Osteocyte (in vitro differentiated cells): ENCODE measurements at places on chromosomes 1 and 21. TPM values are rescaled to one million over a fixed set of nuclear protein-coding genes. Genes with fewer than 3 reads are reported as not detected.

DNA sequence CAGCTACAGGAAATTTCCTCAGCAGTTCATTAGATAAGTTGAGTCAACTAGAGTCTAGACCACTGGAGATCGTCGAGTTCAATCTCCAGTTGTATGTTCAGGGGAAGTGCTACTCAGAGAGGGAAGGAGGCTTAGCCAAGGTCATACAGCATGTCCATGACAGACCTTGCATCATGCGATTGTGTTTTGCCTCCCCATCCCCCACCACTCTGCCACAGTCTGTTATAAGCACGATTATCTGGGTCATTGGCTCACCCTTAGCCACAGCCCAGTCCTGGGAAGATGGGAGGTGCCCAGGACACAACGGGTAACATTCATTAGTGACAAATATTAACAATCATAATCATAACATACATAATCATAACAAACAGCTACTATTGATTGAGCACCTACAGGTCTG lies 18.9 kb upstream of the GRIK3 start:
- no peak for DNase-seq
- H3K4me3 ChIP-seq: no peak overlapping the region
- H3K4me1 ChIP-seq: no peaks in the 10 kb centered on the region
- H3K36me3 ChIP-seq: no peaks in the 10 kb centered on the region
- H3K27me3 ChIP-seq: no peaks in the 10 kb centered on the region

Gene CHIA
- total RNA-seq: not detected in 2 replicates

DNA sequence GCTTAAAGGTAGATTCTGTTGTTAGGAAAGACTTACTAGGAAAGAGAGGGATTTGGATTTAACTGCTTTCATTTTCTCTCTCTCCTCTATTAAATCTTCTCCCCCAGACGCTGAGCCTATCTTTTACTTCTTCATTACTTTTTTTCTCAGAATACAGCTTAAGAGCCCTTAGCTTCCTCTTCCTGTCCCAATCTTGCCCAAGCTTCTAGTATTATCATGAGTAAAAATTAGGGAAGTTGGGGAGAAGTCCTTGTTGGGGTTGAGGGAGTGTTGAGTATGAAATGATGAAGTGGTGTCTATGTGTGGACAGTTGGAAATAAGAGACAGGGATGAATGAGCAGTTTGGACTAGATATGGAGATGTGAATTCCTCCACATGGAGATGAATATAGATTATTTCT lies 35.0 kb downstream of the ACP6 start:
- DNase-seq: no peak
- H3K36me3 ChIP-seq: peaks cover 14% of the 10 kb centered on the region
- no peak overlapping the region for H3K27ac ChIP-seq
- H3K4me1 ChIP-seq: peaks cover 2% of the 10 kb centered on the region

DNA sequence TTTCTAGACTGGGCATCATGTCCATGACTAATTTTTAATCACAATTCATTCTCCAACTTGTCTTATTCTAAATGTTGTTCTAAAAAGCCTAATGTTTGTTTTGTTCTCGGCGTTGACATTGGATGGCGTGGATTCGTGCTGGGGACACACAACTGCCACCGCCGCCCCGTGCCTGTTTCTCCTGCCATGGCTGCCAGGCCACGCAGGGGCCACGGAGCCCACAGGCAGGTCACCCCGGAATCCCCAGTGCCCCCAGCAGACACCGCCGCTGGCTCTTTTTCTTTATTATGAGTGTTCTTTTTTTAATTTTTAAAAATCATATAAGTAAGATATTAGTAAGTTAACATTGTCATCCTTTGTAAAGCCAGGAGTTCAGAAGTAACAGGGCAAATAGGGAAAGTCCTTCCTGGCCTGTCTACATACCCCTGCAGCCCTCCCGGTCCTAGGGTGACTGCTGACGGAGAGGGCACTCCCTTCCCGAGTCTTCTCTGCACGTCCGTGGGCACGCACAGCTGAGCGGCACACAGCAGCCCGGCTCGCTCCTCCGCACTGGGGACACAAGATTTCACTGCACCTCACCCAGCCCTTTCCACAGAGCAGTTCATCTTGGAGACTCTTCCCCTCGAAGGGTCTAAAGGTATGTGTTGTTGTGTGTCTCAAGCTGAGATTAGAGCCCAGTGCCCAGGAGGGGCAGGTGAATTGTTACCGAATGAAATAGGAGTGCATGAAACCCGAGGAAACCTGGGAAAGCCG lies 32.1 kb downstream of the KRTAP10-1 start:
- no peak for DNase-seq
- H3K4me3 ChIP-seq: no peak overlapping the region
- peaks cover 3% of the 10 kb centered on the region for H3K4me1 ChIP-seq

GRCh38 chr1:85124091-85124490 lies 75.8 kb upstream of the MCOLN3 start:
- H3K4me1 ChIP-seq: peaks cover 16% of the 10 kb centered on the region
- H3K27ac ChIP-seq: no peak overlapping the region

Gene GJA8
- not detected in 2 replicates for total RNA-seq

Gene CR1
- total RNA-seq: not detected in 2 replicates

- H3K27me3 ChIP-seq: no peaks in the 10 kb centered on the region
- H3K27ac ChIP-seq: no peak overlapping the region
- DNase-seq: no peak
- H3K4me1 ChIP-seq: no peaks in the 10 kb centered on the region
- H3K4me3 ChIP-seq: no peak overlapping the region
Observed at GRCh38 chr1:107405236-107405635, 264.4 kb downstream of the NTNG1 start.

Gene ERICH3
- not detected in 2 replicates for total RNA-seq

DNA sequence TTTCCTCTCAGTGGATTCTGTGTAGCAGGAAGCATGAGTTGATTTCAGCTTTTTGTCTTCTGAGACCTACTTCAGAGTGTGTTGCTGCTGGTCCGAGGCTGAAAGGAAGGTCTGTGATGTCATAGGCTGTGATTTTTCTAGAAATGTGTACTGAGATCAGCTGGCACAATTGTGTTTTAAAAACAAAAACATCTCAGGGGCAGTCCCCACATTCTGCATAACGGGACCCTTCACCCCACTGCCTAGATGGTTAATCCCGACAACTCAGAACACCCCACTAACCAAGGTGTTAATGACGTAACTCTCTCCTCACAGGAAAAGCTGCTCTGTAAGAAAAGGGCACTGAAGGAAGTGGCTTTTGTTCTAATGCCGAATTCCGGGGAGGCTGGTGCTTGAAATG lies 59.8 kb upstream of the PPP2R5A start:
- no peak overlapping the region for H3K4me3 ChIP-seq
- no peak overlapping the region for H3K27ac ChIP-seq
- no peak for DNase-seq
- no peaks in the 10 kb centered on the region for H3K4me1 ChIP-seq

DNA sequence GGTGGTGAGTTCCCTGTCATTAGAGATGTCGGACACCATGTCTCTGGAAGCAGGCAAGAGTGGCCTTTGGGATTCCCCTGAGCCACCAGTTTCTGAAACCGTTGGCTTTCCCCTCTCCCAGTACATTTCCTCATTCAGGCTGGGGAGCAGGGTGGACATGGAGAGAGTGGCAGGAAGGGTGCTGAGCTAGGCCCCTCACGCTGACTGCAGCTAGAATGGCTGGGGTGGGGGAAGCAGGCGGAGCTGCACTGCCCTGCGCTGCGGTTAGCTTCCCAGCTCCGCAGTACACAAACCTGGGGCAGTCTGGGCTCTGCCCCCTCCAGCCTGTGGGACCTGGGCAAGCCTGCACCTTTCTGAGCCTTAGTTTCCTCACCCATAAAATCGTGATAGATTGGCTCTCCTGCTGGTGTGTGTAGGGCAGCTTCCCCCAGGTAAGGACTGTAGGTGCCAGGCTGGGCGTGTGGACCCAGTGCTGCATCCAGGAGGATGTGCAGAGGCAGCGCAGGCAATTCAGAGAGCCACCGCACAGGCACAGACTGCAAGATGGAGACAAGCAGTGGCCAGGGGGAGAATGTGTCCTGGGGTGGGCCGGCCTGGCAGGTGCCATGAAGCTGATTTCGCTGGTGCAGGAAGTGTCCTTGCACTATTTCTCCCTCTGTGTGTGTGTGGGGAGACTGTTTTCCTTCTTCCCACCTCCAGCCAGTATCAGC lies 3.0 kb downstream of the PLA2G2F start:
- H3K4me1 ChIP-seq: no peaks in the 10 kb centered on the region
- no peaks in the 10 kb centered on the region for H3K36me3 ChIP-seq
- DNase-seq: no peak
- H3K27ac ChIP-seq: no peak overlapping the region
- H3K4me3 ChIP-seq: no peak overlapping the region

- H3K4me1 ChIP-seq: no peaks in the 10 kb centered on the region
- no peak overlapping the region for H3K27ac ChIP-seq
- H3K4me3 ChIP-seq: no peak overlapping the region
- DNase-seq: no peak
- H3K36me3 ChIP-seq: no peaks in the 10 kb centered on the region
- H3K27me3 ChIP-seq: peaks cover 10% of the 10 kb centered on the region
Observed at GRCh38 chr1:87252406-87252805, 76.3 kb upstream of the LMO4 start.

- H3K36me3 ChIP-seq: no peaks in the 10 kb centered on the region
- no peaks in the 10 kb centered on the region for H3K4me1 ChIP-seq
- no peak for DNase-seq
- H3K27me3 ChIP-seq: no peaks in the 10 kb centered on the region
Observed at GRCh38 chr1:42797979-42798378, 13.2 kb downstream of the TMEM269 start.

Gene KRTAP22-2
- not detected in 2 replicates for total RNA-seq

DNA sequence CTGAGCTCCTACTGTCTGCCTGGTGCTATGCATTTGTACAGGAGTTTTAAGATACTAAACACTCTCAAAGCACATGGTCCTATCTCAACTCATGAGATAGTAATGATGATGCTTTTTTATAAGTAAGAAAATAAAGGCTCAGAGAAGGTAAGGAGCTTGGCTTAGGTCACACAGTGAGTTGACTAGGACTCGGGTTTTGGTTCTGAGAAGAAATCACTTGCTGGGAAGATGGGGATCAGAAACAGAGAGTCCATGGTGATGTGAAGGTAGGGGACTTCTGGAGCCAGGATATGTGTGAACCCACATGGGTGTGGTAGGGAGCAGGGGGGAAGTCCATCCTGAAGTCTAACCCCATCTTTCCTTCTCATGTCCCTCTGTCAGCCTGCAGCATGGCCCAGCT lies 3.7 kb downstream of the BCAN start:
- H3K36me3 ChIP-seq: no peaks in the 10 kb centered on the region
- no peak for DNase-seq
- peaks cover 12% of the 10 kb centered on the region for H3K4me1 ChIP-seq
- H3K4me3 ChIP-seq: no peak overlapping the region
- no peak overlapping the region for H3K27ac ChIP-seq
- H3K27me3 ChIP-seq: peaks cover 83% of the 10 kb centered on the region

- no peak for DNase-seq
- H3K27me3 ChIP-seq: no peaks in the 10 kb centered on the region
- H3K4me3 ChIP-seq: no peak overlapping the region
- peaks cover 50% of the 10 kb centered on the region for H3K36me3 ChIP-seq
- H3K4me1 ChIP-seq: peaks cover 50% of the 10 kb centered on the region
Observed at GRCh38 chr1:77416692-77417450, 135.1 kb downstream of the AK5 start.

DNA sequence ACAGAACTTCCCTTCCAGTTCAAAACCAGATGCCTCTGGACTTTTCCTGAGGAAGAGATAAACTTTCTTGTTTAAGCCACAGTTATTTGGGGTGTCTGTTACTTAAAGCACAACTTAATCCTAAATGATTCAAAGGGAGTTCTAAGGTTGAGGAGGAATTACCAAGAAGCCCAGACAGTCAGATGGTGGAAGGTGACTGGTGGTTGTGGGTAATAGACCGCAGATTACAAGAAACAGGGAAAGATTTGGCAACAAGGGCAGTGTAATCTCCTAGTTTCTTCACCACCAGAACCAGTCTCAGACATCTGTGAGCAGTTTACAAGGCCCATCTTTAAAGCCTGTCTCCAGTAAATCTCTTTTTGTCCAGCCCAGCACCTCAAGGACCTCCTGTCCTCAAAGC lies 130.1 kb upstream of the CTTNBP2NL start:
- DNase-seq: no peak
- peaks cover 26% of the 10 kb centered on the region for H3K27me3 ChIP-seq
- H3K4me1 ChIP-seq: no peaks in the 10 kb centered on the region
- no peak overlapping the region for H3K4me3 ChIP-seq
- H3K36me3 ChIP-seq: no peaks in the 10 kb centered on the region

DNA sequence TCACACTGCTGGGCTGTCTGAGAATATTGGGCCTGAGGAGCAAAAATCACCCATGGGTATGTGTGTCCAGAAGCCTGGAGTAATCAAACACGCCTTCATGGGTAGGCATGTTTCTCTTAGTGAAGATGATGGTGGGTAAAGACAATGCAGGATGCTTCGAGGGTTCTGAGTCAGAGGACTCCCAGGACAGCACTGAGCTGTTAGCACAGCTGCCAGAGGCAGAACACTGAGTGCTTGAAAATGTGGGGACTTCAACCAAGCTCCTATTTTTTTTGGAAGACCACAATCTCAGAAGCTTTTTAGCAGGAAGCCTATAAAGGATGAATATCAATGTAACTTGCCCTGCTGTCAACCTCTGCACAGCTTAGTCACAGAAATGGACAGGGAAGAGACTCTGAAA lies 7.9 kb upstream of the NT5C1A start:
- peaks cover 55% of the 10 kb centered on the region for H3K27me3 ChIP-seq
- H3K36me3 ChIP-seq: no peaks in the 10 kb centered on the region
- no peak for DNase-seq
- peaks cover 4% of the 10 kb centered on the region for H3K4me1 ChIP-seq
- H3K4me3 ChIP-seq: no peak overlapping the region

DNA sequence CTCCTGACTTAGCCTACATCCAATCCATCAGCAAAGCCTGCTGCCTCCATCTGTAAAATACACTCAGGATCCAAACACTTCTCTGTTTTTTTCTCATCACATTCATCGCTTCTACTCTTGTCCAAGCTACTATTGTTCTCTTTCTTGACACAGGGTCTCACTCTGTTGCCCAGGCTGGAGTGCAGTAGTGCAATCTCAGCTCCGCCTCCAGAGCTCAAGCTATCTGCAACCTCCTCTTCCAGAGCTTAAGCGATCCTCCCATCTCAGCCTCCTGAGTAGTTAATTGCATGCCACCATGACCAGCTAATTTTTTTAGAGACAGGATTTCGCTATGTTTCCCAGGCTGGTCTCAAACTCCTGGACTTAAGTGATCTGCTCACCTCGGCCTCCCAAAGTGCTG lies 44.3 kb upstream of the H6PD start:
- H3K4me3 ChIP-seq: no peak overlapping the region
- no peak for DNase-seq
- no peaks in the 10 kb centered on the region for H3K36me3 ChIP-seq
- H3K27me3 ChIP-seq: peaks cover 27% of the 10 kb centered on the region
- no peak overlapping the region for H3K27ac ChIP-seq

GRCh38 chr1:218090459-218090858 lies 194.6 kb upstream of the RRP15 start:
- no peaks in the 10 kb centered on the region for H3K27me3 ChIP-seq
- H3K36me3 ChIP-seq: no peaks in the 10 kb centered on the region
- no peak overlapping the region for H3K27ac ChIP-seq
- no peaks in the 10 kb centered on the region for H3K4me1 ChIP-seq
- H3K4me3 ChIP-seq: no peak overlapping the region

GRCh38 chr1:26340047-26340481 lies 13.9 kb downstream of the CRYBG2 start:
- peaks cover 9% of the 10 kb centered on the region for H3K4me1 ChIP-seq
- no peaks in the 10 kb centered on the region for H3K36me3 ChIP-seq
- peaks cover 29% of the 10 kb centered on the region for H3K27me3 ChIP-seq
- no peak overlapping the region for H3K4me3 ChIP-seq
- DNase-seq: no peak

Gene PCBP3
- 7.6 and 9.0 TPM in 2 replicates for total RNA-seq

GRCh38 chr1:229107304-229107815 lies 163.6 kb upstream of the RAB4A start:
- H3K27ac ChIP-seq: no peak overlapping the region
- no peak for DNase-seq
- H3K4me1 ChIP-seq: peaks cover 6% of the 10 kb centered on the region
